ENCODE measurements at places on chromosomes 1 and 21.

DNA sequence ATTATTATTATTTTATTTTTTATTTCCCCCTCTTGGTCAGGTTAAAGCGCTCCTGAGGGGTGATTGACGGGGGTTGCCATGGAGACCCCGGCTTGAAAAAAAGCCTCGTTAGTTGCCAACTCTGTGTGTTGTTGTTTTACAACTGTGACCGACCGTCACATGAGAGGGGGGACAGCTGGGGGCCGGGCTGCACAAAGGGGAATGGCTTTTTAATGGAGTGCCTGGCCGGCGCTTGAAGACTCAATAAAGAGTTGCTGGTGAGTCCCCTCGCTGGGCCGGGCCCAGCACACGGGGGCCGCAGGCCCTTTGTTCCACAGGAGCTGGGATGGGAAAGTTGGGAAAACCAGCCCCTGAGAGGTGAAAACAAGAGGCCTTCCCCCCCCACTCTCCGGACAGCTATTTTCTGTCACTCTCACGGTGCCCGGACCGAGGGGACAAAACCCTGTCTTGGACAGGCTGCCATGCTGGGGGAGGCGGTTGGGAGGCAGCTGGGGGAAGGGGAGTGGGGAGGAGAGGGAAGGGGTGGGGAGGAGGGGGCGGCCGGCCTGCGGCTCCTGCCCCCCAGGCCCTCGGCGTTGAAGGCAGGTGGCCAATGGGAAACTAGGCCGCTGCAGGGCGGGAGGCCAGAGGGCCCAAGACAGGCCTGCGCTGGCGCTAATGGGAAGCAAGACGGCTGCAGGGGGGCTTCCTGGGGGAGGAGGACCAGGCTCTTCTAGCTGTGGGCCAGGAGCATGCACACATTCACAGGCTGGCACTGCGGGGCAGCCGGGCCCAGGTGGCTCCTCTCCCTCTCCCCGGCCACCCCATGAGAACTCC lies 67.6 kb downstream of the CASZ1 start:
- H3K36me3 ChIP-seq: no peaks in the 10 kb centered on the region
- no peak for DNase-seq
- H3K27me3 ChIP-seq: no peaks in the 10 kb centered on the region
- H3K4me3 ChIP-seq: no peak overlapping the region
- no peak overlapping the region for H3K27ac ChIP-seq

GRCh38 chr1:204275695-204276370 lies 62.0 kb upstream of the GOLT1A start:
- peaks cover 9% of the 10 kb centered on the region for H3K27me3 ChIP-seq
- H3K36me3 ChIP-seq: no peaks in the 10 kb centered on the region
- DNase-seq: no peak
- H3K4me3 ChIP-seq: no peak overlapping the region
- no peaks in the 10 kb centered on the region for H3K4me1 ChIP-seq

GRCh38 chr1:116008656-116009390 lies 32.5 kb downstream of the SLC22A15 start:
- no peak overlapping the region for H3K4me3 ChIP-seq
- no peak for DNase-seq
- no peaks in the 10 kb centered on the region for H3K4me1 ChIP-seq
- H3K27me3 ChIP-seq: peaks cover 3% of the 10 kb centered on the region
- no peaks in the 10 kb centered on the region for H3K36me3 ChIP-seq

- no peaks in the 10 kb centered on the region for H3K27me3 ChIP-seq
- H3K4me3 ChIP-seq: no peak overlapping the region
- no peak for DNase-seq
- H3K4me1 ChIP-seq: peaks cover 26% of the 10 kb centered on the region
Observed at GRCh38 chr1:222042120-222042519, 300.2 kb upstream of the DUSP10 start.

DNA sequence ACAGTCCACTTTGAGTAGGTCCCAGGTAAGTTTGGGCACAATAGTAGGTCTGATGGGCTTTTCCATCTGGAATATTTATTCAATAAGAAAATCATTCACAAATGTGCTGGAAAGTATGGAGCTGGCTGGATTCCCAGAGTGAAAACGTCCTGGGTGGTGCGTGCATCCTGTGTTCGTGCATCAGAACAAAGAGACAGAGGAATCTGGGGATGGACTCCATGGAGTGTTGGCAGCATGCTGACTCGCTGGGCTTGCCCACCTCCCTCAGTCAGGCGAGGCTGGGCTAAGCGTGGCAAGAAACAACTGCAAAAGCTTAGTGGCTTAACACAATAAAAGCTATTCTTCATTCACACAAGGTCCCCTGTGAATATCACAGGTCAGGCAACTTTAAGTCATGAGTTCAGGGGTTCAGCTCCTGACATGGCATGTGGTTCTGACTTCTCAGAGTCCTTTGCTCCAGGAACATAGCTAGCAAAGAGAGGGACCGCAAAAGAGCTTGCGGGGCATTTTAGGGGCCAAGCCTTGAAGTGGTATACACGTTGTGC lies 151.6 kb upstream of the ZNF644 start:
- H3K4me1 ChIP-seq: no peaks in the 10 kb centered on the region
- H3K4me3 ChIP-seq: no peak overlapping the region
- H3K27ac ChIP-seq: no peak overlapping the region
- no peak for DNase-seq
- H3K36me3 ChIP-seq: no peaks in the 10 kb centered on the region

- peaks cover 8% of the 10 kb centered on the region for H3K4me1 ChIP-seq
- no peak for DNase-seq
- no peaks in the 10 kb centered on the region for H3K36me3 ChIP-seq
- no peak overlapping the region for H3K27ac ChIP-seq
- H3K4me3 ChIP-seq: peak overlapping the region; percentile 60
Observed at GRCh38 chr1:211132721-211133392, 1.1 kb downstream of the KCNH1 start.

DNA sequence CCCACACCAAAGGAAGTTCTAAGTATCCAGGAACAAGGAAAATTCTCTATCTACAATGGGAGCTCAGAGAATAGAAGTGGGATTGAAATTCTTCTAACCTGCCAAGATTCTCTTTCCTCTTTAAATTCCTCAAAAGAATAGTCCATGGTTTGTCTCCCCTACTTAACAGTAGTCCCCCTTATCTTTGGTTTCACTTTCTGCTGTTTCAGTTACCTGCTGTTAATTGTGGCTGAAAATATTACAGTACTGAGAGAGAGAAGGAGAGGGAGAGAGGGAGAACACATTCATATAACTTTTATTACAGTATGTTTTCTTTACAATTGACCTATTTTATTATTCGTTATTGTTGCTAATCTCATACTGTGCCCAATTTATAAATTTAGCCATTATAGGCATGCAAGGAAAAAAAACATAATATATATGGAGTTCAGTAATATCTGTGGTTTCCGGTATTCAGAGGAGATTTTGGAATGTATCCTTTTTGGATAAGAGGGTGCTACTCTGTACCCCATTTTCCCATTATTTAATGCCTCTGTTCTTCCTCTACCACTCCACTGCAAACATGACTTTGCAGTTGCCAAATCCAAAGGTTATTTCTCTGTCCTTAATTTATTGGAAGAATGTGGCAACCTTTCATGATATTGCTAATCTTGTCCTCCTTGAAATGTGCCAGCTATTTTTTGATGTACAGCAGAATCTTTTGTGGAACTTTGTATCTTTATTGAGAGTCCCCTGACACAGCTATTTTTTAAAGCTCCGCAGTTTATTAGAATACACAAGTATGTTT lies 68.0 kb downstream of the USP25 start:
- peak overlapping the region; percentile 42 for H3K27ac ChIP-seq
- no peak overlapping the region for H3K4me3 ChIP-seq
- no peaks in the 10 kb centered on the region for H3K27me3 ChIP-seq
- H3K4me1 ChIP-seq: peaks cover 63% of the 10 kb centered on the region
- no peaks in the 10 kb centered on the region for H3K36me3 ChIP-seq

DNA sequence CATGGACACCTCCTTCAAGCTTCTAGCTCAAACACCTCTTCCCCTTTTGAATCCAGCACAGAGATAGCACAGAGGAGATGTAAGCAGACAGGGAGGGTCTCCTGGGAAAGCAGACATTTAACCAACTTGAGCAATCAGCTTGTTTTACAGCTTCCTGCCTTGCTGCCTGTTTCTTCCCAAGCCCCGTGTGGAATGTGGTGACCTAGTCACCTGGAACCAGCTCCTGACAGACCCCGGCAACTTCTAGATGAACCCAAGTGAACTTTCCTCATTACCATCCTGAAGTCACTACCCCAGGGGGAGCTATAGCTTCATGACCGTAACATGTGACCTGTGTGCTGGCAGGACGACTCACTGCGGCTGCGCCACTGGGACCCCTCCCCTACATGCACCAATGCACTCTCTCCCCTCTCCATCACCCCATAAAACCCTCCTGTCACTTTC lies 24.1 kb upstream of the TTF2 start:
- no peaks in the 10 kb centered on the region for H3K4me1 ChIP-seq
- H3K27ac ChIP-seq: no peak overlapping the region
- no peaks in the 10 kb centered on the region for H3K27me3 ChIP-seq
- no peak overlapping the region for H3K4me3 ChIP-seq
- DNase-seq: no peak
- no peaks in the 10 kb centered on the region for H3K36me3 ChIP-seq

GRCh38 chr1:230643908-230644307 lies 1.6 kb downstream of the COG2 start:
- no peak for DNase-seq
- H3K36me3 ChIP-seq: no peaks in the 10 kb centered on the region
- peaks cover 27% of the 10 kb centered on the region for H3K4me1 ChIP-seq
- peak overlapping the region; percentile 90 for H3K4me3 ChIP-seq
- H3K27ac ChIP-seq: no peak overlapping the region
- no peaks in the 10 kb centered on the region for H3K27me3 ChIP-seq

GRCh38 chr21:42574234-42575027 lies 60.8 kb downstream of the SLC37A1 start:
- no peaks in the 10 kb centered on the region for H3K4me1 ChIP-seq
- no peaks in the 10 kb centered on the region for H3K27me3 ChIP-seq
- no peak overlapping the region for H3K27ac ChIP-seq
- peaks cover 57% of the 10 kb centered on the region for H3K36me3 ChIP-seq
- no peak overlapping the region for H3K4me3 ChIP-seq

DNA sequence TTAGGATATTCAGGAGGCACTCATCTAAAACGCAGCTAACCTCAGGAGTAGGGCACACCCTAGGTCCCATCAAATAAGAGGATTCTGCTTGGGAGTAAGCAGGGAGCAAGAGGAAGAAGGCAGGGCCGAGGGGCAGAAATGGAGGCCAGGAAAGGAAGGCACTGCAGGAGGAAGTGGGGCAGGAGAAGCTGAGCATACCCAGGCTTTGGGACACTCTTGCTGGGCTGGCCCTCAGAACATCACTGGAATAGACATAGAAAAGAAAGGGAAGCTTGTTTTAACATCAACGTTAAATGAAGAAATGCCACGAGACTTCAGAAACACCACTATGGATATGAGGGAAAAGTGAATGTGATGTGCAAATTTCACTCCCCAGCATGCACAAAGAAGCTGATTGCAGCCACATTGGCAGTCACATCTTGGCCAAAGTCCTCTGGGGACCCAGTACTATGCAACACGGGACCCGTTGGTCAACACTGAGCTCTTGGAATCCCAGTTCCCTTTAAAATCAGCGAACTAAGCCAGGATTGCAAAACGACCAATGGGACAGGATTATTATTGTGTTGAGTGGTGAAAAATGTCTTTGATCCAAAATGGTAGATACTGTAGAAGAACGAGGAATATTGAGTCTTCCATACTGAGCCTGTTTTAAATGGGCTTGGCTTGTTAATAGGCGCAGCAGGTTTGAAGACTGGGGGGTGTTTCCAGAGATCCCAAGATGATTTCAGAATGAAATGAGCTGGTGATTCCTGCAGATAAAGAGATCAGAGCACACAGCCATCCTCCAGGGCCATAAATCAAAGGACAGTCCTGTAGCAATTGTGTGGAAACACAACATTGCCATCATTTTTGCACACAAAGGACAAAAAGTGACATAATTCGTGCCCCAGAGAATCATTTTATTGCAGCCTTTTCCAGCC lies 152.4 kb downstream of the TOMM20 start:
- H3K36me3 ChIP-seq: no peaks in the 10 kb centered on the region
- peaks cover 62% of the 10 kb centered on the region for H3K4me1 ChIP-seq
- H3K27ac ChIP-seq: peak overlapping the region; percentile 56
- H3K27me3 ChIP-seq: no peaks in the 10 kb centered on the region
- DNase-seq: no peak

DNA sequence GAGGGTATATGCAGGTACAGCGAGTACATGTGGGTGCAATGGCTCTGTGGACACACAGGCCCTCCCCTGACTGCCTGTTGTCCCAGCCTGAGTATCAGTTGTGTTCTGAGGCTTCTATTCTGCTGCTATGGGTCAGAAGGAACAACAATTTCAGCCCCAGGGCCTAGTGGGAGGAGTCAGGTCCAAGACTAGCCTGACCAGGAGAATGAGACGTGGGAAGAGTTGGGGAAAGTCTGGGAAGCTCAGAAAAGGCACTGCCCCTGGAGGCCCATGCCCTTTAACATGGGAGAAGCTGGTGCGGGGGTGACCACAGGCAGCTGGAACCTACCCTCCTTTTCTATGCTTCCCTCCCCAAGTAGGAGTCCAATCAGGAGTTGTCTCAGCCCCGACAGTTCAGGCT lies 7.7 kb downstream of the IGSF8 start:
- no peak overlapping the region for H3K27ac ChIP-seq
- no peaks in the 10 kb centered on the region for H3K27me3 ChIP-seq
- DNase-seq: no peak
- no peak overlapping the region for H3K4me3 ChIP-seq

GRCh38 chr1:169326261-169326955 lies 41.2 kb downstream of the NME7 start:
- H3K4me1 ChIP-seq: no peaks in the 10 kb centered on the region
- no peaks in the 10 kb centered on the region for H3K27me3 ChIP-seq
- DNase-seq: no peak
- H3K4me3 ChIP-seq: no peak overlapping the region
- no peaks in the 10 kb centered on the region for H3K36me3 ChIP-seq
- no peak overlapping the region for H3K27ac ChIP-seq

DNA sequence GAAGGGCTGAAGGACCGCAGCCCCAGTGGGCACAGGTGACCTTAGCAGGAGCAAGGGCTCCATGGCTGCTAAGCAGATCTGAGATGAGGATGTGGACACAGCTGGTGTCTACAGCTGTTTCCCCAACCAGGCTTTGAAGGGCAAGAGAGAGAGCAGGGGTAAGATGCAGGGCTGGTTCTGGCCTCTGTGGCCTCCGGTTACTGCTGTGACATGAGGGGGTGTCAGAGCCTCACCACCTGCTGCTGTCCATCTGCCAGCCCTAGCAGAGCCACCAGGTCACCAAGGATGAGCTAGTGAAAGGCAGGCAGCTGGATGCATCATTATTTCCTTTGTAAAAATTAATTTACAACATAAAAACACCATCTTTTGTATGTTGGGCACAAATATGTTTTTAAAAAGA lies 33.4 kb downstream of the OBSCN start:
- DNase-seq: peak; percentile 87
- H3K27me3 ChIP-seq: no peaks in the 10 kb centered on the region
- no peak overlapping the region for H3K4me3 ChIP-seq
- peak overlapping the region; percentile 49 for H3K27ac ChIP-seq

- no peak overlapping the region for H3K27ac ChIP-seq
- no peaks in the 10 kb centered on the region for H3K36me3 ChIP-seq
- H3K27me3 ChIP-seq: no peaks in the 10 kb centered on the region
- no peak for DNase-seq
Observed at GRCh38 chr1:32454726-32455125, 10.1 kb upstream of the ZBTB8B start.

- H3K36me3 ChIP-seq: no peaks in the 10 kb centered on the region
- H3K27ac ChIP-seq: no peak overlapping the region
- H3K4me1 ChIP-seq: no peaks in the 10 kb centered on the region
- H3K27me3 ChIP-seq: no peaks in the 10 kb centered on the region
- peak; percentile 51 for DNase-seq
- H3K4me3 ChIP-seq: no peak overlapping the region
Observed at GRCh38 chr1:44828003-44828651, 14.9 kb downstream of the PTCH2 start.
